Activated T-helper 2 cell treated with anti-CD3 and anti-CD28 coated beads, Interferon-gamma antibody, Interleukin-2, Interleukin-4, amounts not matched to agents 10 μg/mL and 5 μg/mL and 100 μg/mL, durations not matched to agents 14 hours and 24 hours and 36 hours (primary cell): ENCODE measurements at places on chromosomes 3 and 15.

DNA sequence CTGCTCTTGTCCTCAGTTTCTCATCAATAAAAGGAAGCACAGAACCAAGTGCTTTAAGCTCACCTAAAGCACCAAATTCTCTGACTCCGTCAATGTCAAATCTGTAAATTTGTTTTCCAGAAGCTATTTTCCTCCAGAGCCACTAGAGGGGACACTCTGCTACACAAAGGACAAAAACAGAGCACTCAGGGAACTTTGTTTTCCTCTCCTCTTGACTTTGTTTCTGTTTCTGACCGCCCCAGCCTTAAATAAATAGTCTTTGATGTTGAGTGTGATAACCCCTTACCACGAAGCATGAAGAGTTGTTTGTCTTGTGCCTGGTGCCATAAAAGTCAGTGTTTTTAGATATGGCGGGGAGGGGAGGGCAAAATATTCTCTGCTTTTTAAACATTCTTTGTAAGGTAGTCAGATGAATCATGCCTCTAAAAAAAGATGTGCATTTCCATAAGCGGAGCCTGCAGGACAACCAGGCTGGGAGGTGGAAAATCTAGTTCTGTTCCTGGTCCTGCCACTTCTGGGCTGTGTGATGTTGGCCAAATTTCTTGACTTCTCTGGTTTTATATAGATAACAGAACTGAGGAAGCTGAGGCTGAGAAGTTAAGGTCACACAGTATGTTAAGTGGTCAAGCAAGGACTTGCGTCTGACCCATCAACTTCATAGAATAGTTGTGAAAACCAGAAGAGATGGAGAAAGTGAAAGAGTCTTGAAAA lies 7.3 kb upstream of the ZBTB38 start:
- no peak for DNase-seq

- DNase-seq: no peak
Measured at GRCh38 chr15:35907511-35907910, 361.5 kb upstream of the DPH6 start.

DNA sequence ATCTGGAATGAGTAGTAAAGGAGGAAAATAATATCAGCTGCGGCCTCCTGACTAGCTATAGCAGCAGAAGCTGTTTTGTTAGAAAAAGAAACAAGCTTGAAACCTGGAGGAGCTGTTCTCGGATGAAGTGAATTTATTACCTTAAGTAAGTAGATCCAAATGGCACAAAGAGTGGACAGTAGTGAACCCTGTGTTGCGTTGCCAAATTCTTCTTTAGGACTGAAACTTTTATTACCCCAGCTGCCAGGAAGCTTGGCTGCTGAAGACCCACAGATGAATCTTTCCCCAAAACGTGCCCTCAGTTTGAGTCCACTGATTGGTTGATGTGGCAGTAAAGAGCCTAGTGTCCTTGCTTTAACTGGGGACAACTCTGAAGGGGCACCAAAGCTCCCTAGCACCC lies 366.8 kb upstream of the GBE1 start:
- DNase-seq: no peak

DNA sequence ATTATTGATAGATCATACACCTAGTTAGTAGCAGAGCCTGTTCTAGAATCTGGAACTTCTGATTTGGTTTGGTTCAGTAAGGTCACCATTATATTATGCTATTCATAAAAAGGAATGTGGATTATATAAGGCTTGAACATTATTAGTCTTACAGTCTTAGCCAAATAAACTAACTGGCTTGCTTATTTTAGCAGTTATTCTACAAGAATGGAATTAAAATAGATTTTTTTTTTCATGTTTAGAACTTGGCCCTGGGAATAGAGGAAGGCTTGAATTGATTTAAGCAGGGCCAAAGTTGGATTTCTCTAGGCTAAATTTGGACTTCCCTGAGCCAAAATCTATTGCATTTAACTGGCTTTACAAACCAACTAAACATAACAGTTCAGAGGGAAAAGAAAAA lies 24.4 kb downstream of the DTWD1 start:
- no peak for DNase-seq

DNA sequence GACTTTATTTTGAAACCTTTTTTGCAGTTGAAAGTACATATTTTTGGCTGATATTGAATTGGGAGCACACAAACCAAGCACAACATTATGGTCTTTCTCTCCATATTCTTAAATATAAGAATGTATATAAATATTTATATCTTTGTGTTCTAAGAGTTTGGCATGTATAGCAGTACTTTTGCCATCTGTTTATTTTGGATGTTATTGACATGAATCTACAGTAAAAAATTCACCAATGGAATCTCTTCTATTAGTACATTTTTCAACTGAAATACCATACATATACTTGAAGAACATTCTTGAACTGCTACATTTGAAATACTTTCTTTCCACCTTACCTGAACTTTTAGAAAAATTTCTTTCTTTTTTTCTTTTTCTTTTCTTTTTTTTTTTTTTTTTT lies 109.2 kb upstream of the STRIT1 start:
- DNase-seq: no peak

DNA sequence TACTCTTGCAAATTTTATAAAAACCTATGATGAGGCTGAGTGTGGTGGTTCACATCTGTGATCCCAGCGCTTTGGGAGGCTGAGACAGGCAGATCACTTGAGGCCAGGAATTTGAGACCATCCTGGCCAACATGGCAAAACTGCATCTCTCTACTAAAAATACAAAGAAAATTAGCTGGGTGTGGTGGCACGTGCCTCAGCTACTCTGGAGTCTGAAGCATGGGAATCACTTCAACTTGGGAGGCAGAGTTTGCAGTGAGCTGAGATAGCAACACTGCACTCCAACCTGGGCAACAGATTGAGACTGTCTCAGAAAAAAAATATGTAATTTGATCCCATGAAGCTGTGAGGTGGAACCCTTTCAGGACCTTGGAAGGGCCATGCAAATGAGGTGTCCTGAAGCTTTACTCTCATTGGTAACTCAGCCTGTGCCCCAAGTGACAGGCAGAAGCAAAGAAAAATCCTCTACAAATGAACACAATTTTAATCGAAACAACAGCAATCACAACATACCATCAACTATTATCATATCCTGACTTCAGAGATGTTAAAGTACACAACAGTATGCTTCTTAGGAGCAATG lies 84.6 kb upstream of the CDV3 start:
- no peak for DNase-seq

DNA sequence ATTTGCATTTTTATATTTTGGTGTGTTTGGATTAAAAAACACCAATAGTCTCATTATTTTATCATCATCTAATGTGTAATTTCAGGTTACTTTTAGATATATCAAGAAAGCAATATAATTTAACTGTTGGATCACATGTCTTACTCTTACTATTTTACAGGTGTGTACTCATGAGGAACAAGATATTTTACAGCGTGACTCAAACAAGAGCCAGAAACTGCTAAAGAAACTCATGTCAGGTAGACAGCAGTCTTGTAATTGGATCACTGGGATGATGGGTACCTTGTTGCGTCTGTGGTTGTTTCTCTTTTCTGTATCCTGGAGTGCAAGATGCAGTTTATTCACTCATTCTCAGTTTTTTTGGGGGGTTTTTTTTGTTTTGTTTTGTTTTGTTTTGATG lies 12.9 kb downstream of the TRIP4 start:
- DNase-seq: no peak

GRCh38 chr3:70646635-70647034 lies 334.2 kb upstream of the MDFIC2 start:
- DNase-seq: no peak

GRCh38 chr15:40918799-40919392 lies 10.2 kb upstream of the DLL4 start:
- DNase-seq: no peak

- DNase-seq: no peak
Measured at GRCh38 chr3:49785565-49786356, 581 bp downstream of the IP6K1 start.

GRCh38 chr3:12586403-12586802 lies 29.5 kb downstream of the MKRN2 start:
- DNase-seq: no peak

- no peak for DNase-seq
Measured at GRCh38 chr15:58538225-58538727, 106.5 kb downstream of the LIPC start.

- DNase-seq: no peak
Measured at GRCh38 chr3:126291537-126291936, 65.7 kb downstream of the KLF15 start.

DNA sequence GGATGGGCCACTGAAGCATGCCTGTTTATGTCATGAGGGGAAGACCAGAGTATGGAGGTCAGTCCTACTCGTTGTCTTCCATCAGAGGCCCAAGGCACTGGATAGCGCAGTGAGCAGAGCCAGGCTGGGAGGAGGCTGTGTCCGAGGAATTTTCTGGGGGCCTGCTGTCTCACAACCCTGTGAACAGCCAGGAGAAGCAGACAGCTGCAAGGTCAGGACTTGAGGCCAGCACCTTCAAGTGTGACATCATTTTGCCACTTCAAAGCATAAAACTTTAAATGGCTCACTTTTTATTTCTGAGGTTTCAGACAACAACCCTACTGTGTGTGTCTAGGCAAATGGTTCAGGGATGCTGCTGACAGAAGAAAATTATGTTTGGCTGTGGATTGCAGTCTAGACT lies 47.2 kb downstream of the TMED3 start:
- DNase-seq: no peak

- DNase-seq: no peak
Measured at GRCh38 chr3:151003029-151003767, 30.7 kb upstream of the CLRN1 start.

GRCh38 chr3:85313380-85313779 lies 354.6 kb downstream of the CADM2 start:
- no peak for DNase-seq

- no peak for DNase-seq
Measured at GRCh38 chr3:76561494-76562236, 478.2 kb upstream of the ROBO2 start.

GRCh38 chr15:55873024-55873720 lies 120.2 kb downstream of the NEDD4 start:
- no peak for DNase-seq

- DNase-seq: no peak
Measured at GRCh38 chr3:32360493-32360827, 31.2 kb upstream of the CMTM7 start.

GRCh38 chr3:128906031-128906803 lies 26.8 kb downstream of the ACAD9 start:
- DNase-seq: no peak

GRCh38 chr3:194001-194400 lies 2.6 kb upstream of the CHL1 start:
- no peak for DNase-seq

- no peak for DNase-seq
Measured at GRCh38 chr3:180409170-180409569, 192.8 kb upstream of the TTC14 start.

DNA sequence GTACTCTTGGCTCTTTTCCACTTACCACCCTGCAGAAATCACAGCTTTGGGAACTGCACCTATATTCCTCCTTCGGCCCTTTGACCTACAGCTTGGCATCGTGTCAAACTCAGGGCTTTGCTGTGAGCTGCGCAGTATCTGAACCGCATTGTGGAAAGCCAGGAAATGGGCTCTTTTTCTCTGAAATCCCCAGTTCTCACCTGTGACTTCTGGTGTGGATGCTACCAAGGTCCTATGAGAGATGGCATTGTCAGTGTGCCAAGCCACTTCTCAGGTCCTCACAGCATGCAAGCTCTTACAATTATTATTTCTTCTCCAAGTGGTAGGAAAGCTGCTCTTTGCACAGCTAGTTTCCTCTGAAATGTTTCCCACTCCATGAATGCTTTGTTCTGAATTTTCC lies 450.6 kb upstream of the TBL1XR1 start:
- no peak for DNase-seq

DNA sequence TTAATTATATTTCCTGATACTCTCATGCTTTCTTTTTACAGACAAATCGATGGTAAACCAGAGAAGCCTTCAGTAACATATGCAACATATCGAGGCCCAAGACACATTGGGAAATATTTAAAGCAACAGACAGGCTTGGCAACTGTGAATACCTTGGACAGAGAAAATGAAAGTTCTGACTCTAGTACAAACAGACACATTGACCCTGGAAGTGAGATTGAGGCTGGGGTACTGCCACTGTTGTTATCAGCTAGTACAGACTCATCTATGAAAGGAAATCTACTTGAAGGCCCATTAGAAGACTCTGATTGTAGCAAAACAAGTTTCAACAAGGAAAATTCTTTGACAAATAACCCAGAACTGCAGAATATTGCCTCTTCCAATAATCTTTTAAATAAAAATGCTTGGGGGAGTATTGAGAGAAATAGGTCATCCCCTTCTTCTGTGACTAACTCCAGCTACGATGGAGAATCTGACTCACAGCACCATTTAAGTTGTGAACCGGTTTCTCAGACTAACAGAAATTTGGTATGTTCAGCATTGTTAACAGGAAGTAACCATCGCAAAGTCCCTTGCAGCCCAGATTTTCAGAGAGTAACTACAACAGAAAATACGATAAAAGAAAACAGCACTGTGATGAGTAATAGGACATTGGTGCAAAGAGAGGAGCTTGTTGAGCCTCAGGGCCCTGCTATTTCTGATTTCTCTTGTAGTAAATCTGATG lies 50.2 kb downstream of the CRYBG3 start:
- DNase-seq: peak; percentile 20

- peak; percentile 43 for DNase-seq
Measured at GRCh38 chr3:32296251-32297204, 58.0 kb downstream of the CMTM8 start.

DNA sequence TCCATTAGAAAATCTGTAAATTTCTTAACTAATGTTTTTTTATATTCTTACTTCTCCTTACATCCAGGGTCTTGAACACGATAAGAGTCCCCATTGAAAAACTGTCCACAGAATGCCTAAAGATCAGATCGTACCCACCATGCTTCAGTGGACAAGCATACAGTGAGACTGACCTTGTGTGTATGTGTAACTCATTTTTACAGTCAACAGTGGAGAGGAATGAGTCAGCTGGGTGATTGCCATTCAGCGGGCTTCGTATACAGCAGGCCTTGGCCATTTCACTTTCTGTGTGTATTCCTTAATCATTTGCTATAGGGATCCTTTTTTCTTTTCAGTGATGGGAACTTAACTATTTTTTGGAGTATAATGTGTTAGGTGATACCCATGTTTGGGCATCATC lies 10.6 kb downstream of the PARP14 start:
- no peak for DNase-seq

GRCh38 chr3:64295594-64295993 lies 70.3 kb upstream of the PRICKLE2 start:
- no peak for DNase-seq
